A549 (cell line): ENCODE measurements at places on chromosomes 1 and 21.

GRCh38 chr1:115642168-115643072 lies 650 bp downstream of the VANGL1 start:
- peak; percentile 32 for DNase-seq

GRCh38 chr1:118944133-118944532 lies 44.0 kb downstream of the TBX15 start:
- DNase-seq: no peak

DNA sequence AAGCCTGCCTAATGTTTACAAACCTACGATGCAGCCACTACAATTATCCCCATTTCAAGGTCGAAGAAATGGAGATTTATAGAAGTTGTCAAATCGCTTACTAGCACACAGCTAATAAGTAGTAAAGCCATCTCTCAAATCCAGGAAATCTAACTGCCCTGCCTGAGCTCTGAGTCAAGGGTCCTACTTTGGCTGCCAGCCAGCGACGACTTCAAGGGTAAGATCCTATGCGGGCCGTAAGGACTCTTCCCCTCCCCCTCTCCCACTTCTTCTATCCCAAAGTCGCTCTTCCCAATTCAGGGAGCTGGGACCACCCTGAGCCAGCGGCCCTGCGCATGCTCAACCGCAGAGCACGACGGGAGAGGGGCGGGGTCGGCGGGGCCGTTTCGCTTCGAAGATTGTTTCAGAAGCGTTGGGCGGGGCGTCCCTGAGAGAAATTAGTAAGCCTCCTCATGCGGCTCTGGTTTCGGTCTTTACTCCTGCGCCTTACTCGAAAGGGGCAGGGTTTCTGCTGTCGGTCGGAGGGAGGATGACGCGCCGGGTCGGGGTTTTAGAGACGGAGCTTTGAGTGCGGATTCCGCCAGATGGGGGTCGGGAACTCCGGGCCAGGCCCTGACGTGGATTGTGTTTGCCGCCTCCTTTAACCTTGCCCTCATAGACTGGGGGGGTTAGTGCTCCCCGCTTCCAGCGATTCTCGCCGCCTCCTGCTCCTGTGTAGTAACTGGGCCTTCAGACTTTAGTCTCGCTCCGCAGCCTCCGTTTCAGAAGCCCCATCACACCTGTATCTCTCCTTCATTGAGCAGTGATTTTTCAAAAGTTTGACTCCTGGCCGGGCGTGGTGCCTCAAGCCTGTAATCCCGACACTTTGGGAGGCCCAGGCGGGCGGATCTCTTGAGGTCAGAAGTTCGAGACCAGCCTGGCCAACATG lies at the start of gene ZMYM1:
Gene ZMYM1 (plus strand): TSS at position 383 of the 928 bp plus-strand sequence. CDS start 14,603 bp downstream, outside the sequence.
- peak; percentile 76 for DNase-seq

GRCh38 chr1:41735631-41736260 lies 183.0 kb downstream of the HIVEP3 start:
- DNase-seq: no peak

- DNase-seq: peak; percentile 44
Observed at GRCh38 chr1:8078176-8078671, 52.1 kb upstream of the ERRFI1 start.

DNA sequence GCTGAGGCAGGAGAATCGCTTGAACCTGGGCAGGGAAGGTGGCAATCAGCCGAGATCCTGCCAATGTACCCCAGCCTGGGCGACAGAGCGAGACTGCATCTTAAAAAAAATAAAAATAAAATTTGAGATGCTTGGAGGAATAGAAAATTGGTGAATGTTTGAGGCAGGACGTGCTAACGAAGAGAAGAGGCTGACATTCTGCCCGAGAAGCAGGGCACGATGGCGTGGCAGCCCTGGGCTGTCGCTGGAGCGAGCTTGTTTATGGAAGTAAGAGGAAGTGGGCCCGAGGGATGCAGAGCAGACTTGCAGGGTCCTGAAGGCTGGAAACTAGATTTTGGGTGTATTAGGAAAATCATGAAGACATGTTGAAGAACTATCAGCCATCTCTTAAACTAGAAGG lies 92.6 kb downstream of the KIF26B start:
- no peak for DNase-seq

GRCh38 chr1:26981146-26981846 lies 12.2 kb upstream of the TRNP1 start:
- no peak for DNase-seq

DNA sequence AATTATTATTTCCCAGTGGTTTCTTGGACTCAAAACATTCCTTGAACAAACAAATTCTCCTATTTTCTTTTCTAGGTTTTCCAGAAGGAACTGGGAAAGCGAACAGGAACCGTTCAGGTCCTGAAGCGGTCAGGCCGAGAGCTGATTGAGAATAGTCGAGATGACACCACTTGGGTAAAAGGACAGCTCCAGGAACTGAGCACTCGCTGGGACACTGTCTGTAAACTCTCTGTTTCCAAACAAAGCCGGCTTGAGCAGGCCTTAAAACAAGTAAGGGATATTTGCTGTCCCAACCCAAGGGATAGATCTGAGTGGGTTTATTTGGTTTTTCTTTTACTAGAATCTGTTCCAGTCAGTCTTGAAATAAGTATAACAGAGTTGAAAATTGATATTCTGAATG lies 39.4 kb upstream of the BMP8A start:
- no peak for DNase-seq

GRCh38 chr1:168428063-168428731 lies 115.6 kb downstream of the XCL2 start:
- DNase-seq: no peak

DNA sequence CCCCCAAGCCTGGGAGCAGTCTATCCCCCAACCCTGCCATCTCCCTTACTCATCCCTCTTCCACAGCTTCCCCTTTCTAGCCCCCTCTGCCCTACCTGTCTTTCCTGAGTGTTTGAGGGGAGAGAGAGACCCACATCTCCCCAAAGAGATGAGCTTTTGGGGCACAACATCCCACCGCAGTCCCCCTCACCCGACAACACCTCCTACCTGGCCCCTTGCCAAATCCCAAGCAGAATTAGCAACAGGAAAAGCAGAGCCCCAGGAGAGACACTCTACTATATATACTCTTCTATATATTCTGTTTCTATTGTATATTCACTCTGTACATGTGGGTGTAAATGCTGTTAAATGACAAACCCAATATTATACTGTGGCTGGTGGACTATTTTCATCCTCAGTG lies 9.9 kb upstream of the KCNC4 start:
- DNase-seq: no peak

DNA sequence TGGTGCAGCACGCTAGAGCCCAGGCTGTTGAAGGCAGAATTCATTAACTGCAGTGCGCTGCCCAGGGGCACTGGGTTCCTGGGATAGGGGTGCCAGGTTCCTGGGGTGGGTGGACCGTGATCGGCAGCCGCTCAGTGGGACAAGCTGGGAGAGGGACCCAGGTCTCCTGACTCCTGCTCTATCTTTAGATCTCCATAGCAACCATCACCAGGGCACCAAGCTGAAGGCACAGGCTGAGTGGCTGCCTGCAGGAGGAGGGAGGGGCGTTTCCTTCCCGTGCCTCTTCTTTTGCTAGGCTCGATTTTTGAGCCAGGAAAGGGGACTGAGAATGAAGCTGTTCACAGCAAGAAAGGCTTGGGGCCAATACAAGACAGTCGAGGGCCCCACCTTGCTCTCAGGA lies 20.9 kb upstream of the CDCP2 start:
- DNase-seq: no peak
